ENCODE measurements at places on chromosomes 11 and 22. TPM values are rescaled to one million over a fixed set of nuclear protein-coding genes. Genes with fewer than 3 reads are reported as not detected.

GRCh38 chr11:61656347-61657077 lies 23.7 kb upstream of the DAGLA start:
- no peak overlapping the region for H3K4me3 ChIP-seq
- no peak overlapping the region for H3K27ac ChIP-seq
- no peaks in the 10 kb centered on the region for H3K36me3 ChIP-seq
- H3K27me3 ChIP-seq = no peaks in the 10 kb centered on the region

GRCh38 chr22:26486394-26486793 lies 2.7 kb downstream of the SRRD start:
- no peak overlapping the region for H3K27ac ChIP-seq
- no peak for DNase-seq
- peaks cover 43% of the 10 kb centered on the region for H3K4me1 ChIP-seq
- H3K27me3 ChIP-seq = no peaks in the 10 kb centered on the region
- H3K36me3 ChIP-seq = peaks cover 37% of the 10 kb centered on the region

- H3K27ac ChIP-seq = no peak within 1 kb of the TSS
- H3K4me1 ChIP-seq = no peaks in the 10 kb centered on the region
- no peak for DNase-seq
- no peaks in the 10 kb centered on the region for H3K36me3 ChIP-seq
- no peak within 1 kb of the TSS for H3K4me3 ChIP-seq
- peaks cover 4% of the 10 kb centered on the region for H3K27me3 ChIP-seq
Measured at GRCh38 chr11:60280412-60280811, at the start of gene MS4A4A. TSS of gene MS4A4A (plus strand) at chr11:60280666. CDS start at chr11:60280676, 10 bp downstream.

The BIK gene
- total RNA-seq = 2.7 TPM

DNA sequence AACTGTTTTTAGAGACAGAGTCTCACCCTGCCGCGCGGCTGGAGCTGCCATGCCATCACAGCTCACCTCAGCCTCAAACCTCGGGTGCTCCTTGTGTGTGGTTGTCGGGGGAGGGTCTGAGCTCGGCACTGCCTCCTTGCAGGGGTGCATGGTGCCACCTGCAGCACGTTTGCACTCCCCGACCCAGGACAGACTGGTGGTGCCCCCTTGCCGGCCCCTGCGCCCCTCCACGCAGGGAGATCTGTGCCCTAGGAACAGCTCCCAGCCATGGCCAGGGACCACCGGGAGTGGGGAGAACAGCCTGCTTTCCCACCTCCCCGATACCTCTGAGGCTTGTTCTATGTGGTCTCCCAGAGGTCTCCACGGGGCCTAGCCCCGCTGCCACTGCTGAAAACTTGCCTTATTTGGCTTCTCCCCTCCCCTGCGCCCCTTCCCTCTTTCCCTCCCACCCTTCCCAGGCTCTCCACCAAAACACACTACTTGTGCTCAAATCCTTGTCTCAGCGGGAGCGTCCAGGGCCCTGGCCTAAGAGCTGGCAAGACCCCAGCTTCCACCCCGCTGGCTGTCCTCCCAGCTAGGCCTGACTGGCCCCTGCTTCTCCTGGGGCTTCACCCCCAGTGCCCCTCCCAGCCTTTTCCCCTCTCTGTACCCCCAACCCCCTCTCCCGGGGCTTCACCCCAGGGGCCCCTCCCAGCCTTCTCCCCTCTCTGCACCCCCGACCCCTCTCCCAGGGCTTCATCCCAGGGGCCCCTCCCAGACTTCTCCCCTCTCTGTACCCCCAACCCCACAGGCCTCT lies 13.4 kb upstream of the TPCN2 start:
- H3K4me1 ChIP-seq = no peaks in the 10 kb centered on the region
- H3K36me3 ChIP-seq = no peaks in the 10 kb centered on the region
- no peaks in the 10 kb centered on the region for H3K27me3 ChIP-seq
- no peak overlapping the region for H3K27ac ChIP-seq

DNA sequence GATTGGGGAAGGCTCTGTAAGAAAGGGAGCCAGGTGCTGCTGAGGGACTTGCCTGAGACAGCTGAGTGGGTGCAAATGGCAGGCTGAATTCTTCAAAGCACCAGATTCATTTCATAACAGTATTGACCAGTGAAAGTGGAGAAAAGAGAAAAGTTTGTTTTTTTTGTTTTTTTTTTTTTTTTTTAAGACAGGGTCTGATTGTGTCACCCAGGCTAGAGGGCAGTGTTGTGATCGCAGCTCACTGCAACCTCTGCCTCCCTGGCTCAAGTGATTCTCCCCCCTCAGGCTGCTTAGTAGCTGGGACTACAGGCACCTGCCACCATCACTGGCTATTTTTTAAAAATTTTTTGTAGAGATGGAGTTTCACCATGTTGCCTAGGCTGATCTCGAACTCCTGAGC lies 494.0 kb downstream of the MIAT start:
- no peaks in the 10 kb centered on the region for H3K36me3 ChIP-seq
- no peak overlapping the region for H3K27ac ChIP-seq
- H3K27me3 ChIP-seq = no peaks in the 10 kb centered on the region
- DNase-seq = no peak
- H3K4me3 ChIP-seq = no peak overlapping the region

DNA sequence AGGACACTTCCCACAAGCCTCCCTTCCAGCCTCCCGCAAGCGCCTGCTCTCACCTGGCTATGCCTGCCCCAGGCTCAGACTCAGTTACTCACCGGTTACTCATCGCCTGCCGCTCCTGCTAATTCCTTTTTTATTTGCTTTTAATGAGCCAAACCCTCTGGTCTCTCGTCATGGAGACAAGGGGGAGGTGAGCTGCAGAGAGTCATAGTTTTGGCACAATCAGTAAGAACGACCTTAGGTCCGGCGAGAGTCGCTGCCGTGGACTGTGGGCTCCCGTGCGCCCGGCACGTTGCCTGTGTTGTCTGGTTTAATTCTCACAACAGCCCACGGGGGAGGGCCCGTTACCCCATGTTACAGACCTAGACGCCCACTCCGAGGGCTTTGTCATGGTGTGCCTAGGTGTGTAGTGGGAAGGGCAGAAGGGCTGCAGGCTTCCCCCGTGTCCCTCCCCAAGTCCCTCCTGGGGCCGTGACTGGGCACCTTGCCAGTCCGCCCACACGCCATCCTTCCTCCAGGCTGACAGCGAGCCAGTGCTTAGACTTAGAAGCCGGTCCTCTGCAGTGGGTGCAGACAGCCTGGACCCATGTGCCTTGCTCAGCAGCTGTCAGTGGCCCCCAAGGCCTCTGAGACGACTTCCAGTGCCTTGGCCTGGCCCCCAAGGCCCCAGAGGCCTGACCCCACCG lies 42.2 kb downstream of the WNT7B start:
- no peak overlapping the region for H3K4me3 ChIP-seq
- H3K36me3 ChIP-seq = no peaks in the 10 kb centered on the region
- H3K27me3 ChIP-seq = no peaks in the 10 kb centered on the region
- no peak overlapping the region for H3K27ac ChIP-seq
- no peaks in the 10 kb centered on the region for H3K4me1 ChIP-seq
- no peak for DNase-seq

- DNase-seq = no peak
- H3K4me3 ChIP-seq = no peak overlapping the region
Measured at GRCh38 chr11:125995313-125995712, 49.5 kb downstream of the VSIG10L2 start.

GRCh38 chr11:128219731-128220120 lies 367.6 kb downstream of the ETS1 start:
- H3K4me1 ChIP-seq = no peaks in the 10 kb centered on the region
- H3K36me3 ChIP-seq = no peaks in the 10 kb centered on the region
- H3K27me3 ChIP-seq = no peaks in the 10 kb centered on the region
- H3K27ac ChIP-seq = no peak overlapping the region
- no peak overlapping the region for H3K4me3 ChIP-seq

The KCNQ1 gene
- 21.4 TPM for total RNA-seq

DNA sequence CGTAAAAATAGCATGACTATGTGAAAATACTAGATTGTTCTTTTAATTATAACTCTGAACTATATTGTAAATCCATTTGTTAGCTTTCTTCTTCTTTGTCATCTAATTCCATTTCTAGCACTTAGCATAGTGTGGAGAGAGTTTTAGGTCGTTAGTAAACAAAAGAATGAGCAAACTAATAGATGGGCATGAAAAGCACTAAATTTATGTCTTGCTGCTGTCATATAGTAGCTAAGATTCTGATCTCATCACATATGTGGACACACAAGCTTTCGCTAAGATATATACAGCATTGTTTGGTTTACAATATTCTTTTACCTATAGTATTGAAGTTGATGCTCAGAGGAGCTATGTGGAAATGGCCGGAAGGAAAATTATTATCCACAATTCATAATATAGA lies 370.5 kb downstream of the CNTN5 start:
- no peaks in the 10 kb centered on the region for H3K27me3 ChIP-seq
- H3K27ac ChIP-seq = no peak overlapping the region
- no peak overlapping the region for H3K4me3 ChIP-seq
- no peaks in the 10 kb centered on the region for H3K36me3 ChIP-seq

DNA sequence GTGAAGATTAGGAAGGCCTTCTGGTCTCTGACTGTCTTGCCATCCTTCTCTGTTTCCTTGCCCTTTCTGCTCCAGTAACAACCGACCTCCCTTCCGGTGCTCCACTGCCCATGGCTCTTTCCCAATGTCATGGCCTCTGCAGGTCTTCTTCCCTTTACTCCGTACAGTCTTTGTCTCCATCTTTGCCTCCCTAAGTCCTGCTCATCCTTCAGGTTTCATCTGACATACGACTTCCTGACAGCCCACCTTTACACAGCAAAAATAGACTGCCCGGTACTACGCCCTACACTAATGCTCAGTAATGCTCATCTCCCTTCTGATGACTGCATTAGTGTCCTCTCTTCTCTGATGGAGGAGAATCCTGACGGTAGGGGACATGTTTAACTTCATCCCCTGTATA lies 63.9 kb downstream of the FBXO7 start:
- no peaks in the 10 kb centered on the region for H3K4me1 ChIP-seq
- no peak overlapping the region for H3K4me3 ChIP-seq
- no peak for DNase-seq
- no peaks in the 10 kb centered on the region for H3K36me3 ChIP-seq
- no peaks in the 10 kb centered on the region for H3K27me3 ChIP-seq
- H3K27ac ChIP-seq = no peak overlapping the region

GRCh38 chr11:36463781-36464180 lies 46.3 kb downstream of the TRAF6 start:
- no peak overlapping the region for H3K4me3 ChIP-seq
- H3K36me3 ChIP-seq = no peaks in the 10 kb centered on the region
- no peak overlapping the region for H3K27ac ChIP-seq
- H3K27me3 ChIP-seq = no peaks in the 10 kb centered on the region
- no peak for DNase-seq

DNA sequence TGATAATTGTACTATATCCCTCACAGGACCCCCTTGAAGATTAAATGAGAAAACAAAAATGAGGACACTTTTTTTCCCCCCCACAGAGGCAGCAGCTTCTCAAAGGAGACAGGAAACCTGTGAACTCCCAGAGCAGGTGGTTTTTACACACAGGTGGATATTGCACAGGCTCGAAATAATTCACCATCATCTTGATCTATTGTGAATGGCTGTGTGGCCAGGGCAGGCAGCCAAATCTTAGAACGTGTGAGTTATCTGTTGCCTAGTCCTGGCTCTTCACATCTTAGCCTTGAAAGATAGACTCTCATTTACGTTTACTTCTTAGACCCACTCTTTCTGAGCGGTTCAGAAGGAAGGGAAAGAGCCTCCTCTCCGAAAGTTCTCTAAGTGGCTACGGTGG lies 23.5 kb downstream of the PPFIBP2 start:
- H3K27ac ChIP-seq = no peak overlapping the region
- H3K4me1 ChIP-seq = peaks cover 30% of the 10 kb centered on the region

The MTFP1 gene
- total RNA-seq = 13.5 TPM

DNA sequence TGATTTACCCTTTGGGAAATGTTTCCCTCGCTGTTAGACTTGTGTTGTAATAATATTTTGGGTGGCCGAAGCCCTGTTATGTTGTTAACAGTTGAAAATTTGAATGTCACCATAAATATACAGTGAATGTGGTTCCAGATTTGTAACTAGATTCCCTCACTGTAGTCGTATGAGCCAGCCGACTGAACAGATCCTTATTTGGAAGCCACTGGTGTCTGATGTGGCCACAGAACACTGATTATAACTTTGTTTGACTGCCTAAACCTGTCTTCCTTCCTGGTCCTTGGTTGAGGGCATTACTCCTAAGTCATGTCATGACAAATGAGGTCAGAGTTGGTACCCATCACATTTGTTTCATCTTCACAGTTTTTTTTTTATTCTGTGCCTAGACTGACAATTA lies 45.4 kb downstream of the YAP1 start:
- no peak overlapping the region for H3K27ac ChIP-seq
- no peak overlapping the region for H3K4me3 ChIP-seq
- no peaks in the 10 kb centered on the region for H3K4me1 ChIP-seq
- no peaks in the 10 kb centered on the region for H3K27me3 ChIP-seq
- no peaks in the 10 kb centered on the region for H3K36me3 ChIP-seq

The MS4A14 gene
- not detected for total RNA-seq

The SCGB1D2 gene
- total RNA-seq = not detected

The ARHGAP42 gene
- not detected for total RNA-seq

DNA sequence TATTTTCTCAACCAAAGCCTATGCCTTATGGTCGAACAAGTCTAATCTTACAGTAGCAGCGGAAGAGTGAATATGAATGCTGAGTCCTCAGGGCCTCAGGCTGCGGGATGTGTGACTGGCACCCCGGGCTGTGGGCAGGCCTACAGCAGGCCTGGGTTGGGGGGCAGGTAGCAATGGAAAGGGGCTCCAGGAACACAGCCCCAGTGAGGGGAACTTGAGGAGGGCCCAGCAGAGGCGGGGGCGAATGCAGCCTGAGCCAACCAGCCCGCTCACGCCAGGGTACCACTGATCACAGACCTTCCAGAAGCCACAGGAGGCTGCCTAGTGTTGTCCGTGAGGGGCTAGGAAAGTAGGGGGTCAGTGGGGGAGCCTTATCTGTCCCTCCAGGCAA lies 11.3 kb upstream of the CD5 start:
- H3K36me3 ChIP-seq = no peaks in the 10 kb centered on the region
- H3K4me3 ChIP-seq = no peak overlapping the region
- H3K27me3 ChIP-seq = no peaks in the 10 kb centered on the region
- peaks cover 52% of the 10 kb centered on the region for H3K4me1 ChIP-seq

GRCh38 chr11:134476435-134477021 lies 64.5 kb upstream of the B3GAT1 start:
- no peak overlapping the region for H3K4me3 ChIP-seq
- no peak overlapping the region for H3K27ac ChIP-seq
- H3K27me3 ChIP-seq = peaks cover 4% of the 10 kb centered on the region
- H3K4me1 ChIP-seq = no peaks in the 10 kb centered on the region
- H3K36me3 ChIP-seq = no peaks in the 10 kb centered on the region

GRCh38 chr11:7208391-7208790 lies 43.3 kb upstream of the SYT9 start:
- H3K36me3 ChIP-seq = no peaks in the 10 kb centered on the region
- no peak for DNase-seq
- H3K4me3 ChIP-seq = no peak overlapping the region

DNA sequence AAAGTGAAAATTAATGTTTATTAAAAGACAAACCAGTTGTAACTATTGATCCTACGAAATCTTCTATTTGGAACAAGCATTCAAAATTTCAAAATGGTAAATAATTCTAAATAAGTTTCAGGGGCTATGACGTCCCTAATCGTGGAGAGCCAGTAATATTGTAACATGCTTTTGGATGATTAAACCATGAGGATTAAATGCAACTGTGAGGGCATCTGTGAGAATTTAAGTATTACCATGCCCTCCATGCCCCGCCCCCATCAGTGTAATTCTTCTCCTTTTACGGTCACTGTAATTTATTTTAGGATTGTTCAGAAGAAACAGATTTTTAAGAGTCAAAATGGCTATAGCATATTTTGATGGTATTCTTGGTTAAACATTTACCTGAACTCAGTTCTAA lies 133.2 kb downstream of the APOL5 start:
- no peak overlapping the region for H3K4me3 ChIP-seq
- DNase-seq = no peak
- H3K27me3 ChIP-seq = no peaks in the 10 kb centered on the region
- H3K4me1 ChIP-seq = no peaks in the 10 kb centered on the region
